Nucleus accumbens (tissue), 56 donors: ENCODE measurements at places on chromosomes 3 and 15.

DNA sequence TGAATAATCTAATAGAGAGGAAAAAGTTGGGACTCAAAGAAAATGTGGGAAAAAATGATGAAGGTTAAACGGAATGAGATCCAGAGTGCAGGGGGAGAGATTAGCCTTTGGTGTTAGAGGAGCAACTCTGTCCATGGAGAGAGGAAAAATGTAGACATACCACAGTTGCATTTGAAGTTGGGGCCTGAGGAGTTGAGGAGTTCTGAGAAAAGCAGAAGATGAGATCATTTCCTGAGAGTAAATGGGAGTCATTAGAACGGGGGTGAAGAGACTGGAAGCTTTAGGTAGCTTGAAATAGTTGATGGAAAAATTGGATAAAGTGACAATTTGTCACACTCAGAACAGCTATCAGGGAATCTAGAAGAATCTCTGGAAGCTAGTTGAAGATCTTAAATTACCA lies 7.3 kb downstream of the CCR5AS start:
- no peak for DNase-seq

GRCh38 chr15:40115670-40116093 lies 7.0 kb upstream of the BMF start:
- no peak for DNase-seq

DNA sequence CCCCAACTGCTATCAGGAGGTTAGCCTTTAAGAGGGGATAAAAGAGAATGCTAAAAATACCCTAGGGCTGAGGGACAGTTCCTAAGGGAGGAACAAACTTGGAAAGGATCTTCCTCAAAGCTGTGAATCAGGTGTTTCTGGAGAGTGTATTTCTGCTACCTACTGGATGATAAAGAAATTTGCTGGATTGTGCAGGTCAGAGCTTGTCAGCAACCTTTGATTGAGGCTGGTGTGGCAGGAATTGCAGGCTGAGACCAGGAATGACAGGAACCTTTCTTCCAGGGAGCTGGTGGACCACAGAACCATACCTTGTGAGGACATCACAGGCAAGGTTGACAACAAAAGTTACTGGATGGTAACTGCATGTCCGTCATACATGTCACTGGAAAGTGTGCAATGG lies 14.6 kb upstream of the OR5K4 start:
- no peak for DNase-seq

DNA sequence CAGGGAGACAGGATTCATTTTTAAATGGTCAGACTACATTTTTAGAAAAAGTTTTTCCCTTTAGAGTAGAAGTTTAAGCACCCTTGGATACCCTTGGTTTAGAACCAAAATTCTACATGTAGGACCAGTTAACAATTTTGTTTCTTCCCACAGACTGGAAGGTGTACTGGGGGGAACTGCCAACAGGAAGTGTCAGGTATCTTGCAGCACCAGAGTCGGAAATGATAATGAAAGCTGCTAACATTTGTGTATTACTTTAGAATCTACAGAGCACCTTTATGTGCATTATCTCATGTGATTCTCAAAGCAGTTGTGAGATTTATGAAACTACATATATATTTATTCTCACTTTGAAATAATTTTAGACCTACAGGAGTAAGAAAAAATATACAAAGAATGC lies 21.5 kb downstream of the SPRED1 start:
- no peak for DNase-seq

- DNase-seq, result no peak
Measured at GRCh38 chr3:134563601-134564000, 77.7 kb downstream of the CEP63 start.

- no peak for DNase-seq
Measured at GRCh38 chr3:30135190-30135589, 471.2 kb upstream of the TGFBR2 start.

- no peak for DNase-seq
Measured at GRCh38 chr15:90243943-90244639, 5.3 kb upstream of the TTLL13 start.

DNA sequence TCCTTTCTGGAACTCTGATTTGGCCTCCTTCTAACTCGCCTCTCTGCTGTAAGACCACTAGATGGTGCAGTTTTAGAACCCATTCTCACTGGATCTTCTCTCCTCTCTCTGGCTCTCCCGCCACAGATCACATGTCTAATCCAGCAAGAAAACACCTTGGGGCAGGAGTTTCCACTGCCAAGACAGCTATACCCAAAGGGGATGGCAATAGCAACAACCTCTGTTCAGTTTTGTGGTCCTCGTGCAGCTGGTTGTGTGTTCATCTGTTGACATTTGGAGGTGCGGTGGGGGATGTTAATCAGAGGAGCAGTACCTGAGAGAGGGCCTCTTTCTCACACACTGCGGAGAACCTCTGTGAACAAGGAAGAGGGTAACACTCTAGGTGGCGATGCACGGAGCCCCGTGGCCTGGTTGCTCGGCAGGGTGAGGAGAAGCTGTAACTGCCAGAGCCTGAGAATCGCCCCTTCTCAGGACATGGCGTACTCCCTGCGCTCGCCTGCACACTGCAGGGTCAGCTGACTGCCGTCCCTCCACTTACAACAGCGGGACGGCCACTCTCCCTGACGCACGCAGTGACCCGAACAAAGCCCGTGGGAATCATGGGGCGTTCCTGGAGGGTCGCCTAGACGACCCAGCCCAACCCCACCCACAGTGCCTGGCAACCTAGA lies at the start of gene TEX55:
TSS of gene TEX55 (plus strand) at position 666 of the 668 bp plus-strand sequence. CDS start 25 bp downstream, outside the sequence.
- no peak for DNase-seq

DNA sequence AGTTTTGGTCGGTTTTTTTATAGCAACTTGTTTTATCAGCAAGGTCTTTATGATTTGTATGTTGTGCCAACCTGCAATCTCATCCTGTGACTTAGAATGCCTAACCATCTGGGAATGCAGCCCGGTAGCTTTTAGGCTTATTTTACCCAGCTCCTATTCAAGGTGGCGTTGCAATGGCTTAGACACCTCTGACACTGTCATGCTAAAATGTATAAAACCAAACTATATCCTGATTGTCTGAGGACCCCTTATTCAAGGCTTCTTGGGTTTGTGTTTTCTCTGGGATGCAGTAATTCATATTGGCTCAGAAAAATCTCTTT lies 209.0 kb upstream of the ALCAM start:
- no peak for DNase-seq

- no peak for DNase-seq
Measured at GRCh38 chr3:192336286-192336685, 391.1 kb downstream of the FGF12 start.

DNA sequence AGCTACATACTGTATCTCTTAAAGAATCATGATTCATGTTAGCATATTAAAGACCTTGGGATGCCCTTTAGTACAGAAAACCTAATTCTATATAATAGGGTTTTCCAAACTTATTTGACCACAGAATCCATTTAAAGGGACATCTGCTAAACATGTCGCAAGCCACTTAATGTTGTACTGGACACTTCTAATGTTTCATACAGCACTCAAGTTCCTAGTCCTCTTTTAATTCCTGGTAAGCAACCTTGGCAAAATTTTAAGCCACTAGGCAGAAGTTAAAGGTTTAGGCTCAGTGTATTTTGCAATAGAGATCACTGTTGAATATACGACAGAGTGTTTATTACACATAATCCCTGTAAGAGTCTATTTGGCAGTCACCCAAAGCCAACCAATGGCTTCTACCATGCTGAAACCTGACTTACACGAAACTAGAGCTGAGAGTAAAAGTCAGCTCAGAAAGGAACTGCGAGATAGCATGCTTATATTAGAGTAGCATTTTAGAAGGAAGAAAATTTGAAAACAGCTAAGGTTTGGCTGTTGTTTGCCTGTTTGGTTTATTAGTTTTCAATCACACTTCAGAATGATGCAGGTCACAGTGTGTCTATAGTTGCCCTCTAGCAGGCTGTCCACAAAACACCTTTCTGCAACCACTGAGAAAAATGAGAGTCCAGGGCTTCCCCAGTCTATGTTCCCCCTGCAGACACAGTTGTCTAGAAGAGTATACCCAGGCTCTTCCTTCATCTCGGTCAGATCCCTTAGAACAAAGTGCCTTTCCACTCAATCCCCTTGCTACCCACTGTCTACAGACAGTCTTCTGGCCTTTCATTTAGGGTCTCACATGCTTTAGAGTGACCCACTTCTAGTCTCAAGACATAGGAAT lies 104.4 kb downstream of the FMN1 start:
- DNase-seq, result no peak

GRCh38 chr3:66113542-66113941 lies 74.8 kb upstream of the MAGI1 start:
- DNase-seq, result no peak

- no peak for DNase-seq
Measured at GRCh38 chr3:5255404-5256344, 68.2 kb downstream of the EDEM1 start.

GRCh38 chr3:55605443-55606236 lies 118.5 kb upstream of the WNT5A start:
- no peak for DNase-seq

- no peak for DNase-seq
Measured at GRCh38 chr15:69780981-69781380, 316.7 kb downstream of the TLE3 start.

DNA sequence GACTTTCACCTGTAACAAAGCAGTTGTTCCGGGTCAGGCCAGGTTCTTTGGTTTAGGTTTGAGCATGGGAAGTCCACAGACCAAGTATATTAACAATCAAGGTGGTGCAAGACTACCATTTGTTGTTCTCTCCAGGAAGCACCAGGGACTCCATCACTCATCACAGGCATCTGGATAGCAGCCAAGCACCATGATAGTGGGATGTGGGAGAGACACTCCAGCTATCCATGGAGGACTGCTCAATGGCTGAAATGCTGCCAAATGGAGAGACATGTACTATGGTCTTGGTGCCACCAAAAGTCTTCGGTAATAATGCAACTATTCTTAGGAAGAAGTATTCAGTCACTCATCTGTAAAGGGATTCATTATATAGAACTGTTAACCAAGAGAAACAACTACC lies 143.0 kb downstream of the TNIK start:
- DNase-seq, result no peak

DNA sequence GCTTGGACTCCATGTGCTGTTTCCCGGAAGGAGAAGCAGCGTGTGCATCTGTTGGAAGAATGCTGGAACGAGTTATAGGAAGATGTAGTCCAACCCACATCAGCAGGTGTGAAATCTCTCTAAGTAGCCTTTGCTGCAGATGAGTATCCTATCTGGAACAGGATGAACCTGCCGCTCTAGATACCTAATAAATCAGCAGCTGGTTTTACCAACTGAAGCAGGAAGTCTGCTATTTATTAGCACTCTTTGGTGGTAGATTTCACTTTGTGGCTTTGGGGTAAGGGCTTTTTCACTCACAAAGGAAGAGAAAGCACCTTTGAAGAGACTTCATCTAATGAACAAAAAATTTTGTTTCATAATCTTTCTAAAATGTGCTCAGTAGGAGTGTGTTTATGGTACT lies 66.4 kb downstream of the DCUN1D1 start:
- DNase-seq, result no peak

GRCh38 chr3:4491855-4492207 lies 1.3 kb upstream of the ITPR1 start:
- DNase-seq, result no peak

GRCh38 chr15:31058236-31058962 lies 43.1 kb downstream of the TRPM1 start:
- no peak for DNase-seq

- DNase-seq, result no peak
Measured at GRCh38 chr3:10234526-10235230, 13.6 kb upstream of the TATDN2 start.

GRCh38 chr3:112974178-112974517 lies 755 bp downstream of the CD200R1 start:
- no peak for DNase-seq

DNA sequence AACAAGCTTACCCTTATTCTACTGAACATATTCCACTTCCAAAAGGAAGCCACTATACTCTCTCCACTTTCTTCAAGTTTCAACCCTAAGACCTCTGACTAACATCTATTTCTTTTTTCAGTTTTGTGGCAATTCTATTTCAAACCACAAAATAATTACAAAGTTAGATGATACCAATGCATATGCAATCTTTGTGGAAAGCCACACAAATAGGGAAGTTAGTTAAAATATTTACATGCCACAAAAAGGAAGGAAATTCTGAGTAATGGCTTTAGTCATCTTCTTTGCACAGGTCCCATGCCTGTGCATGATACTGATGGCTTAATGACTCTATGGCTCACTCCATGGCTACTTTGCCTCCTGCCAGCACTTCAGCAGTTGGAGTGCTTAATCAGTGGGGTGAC lies 57.0 kb upstream of the MCTP2 start:
- DNase-seq, result no peak

- no peak for DNase-seq
Measured at GRCh38 chr3:14147066-14147435, 22.2 kb downstream of the TMEM43 start.

GRCh38 chr3:86815880-86816279 lies 175.1 kb downstream of the VGLL3 start:
- no peak for DNase-seq

DNA sequence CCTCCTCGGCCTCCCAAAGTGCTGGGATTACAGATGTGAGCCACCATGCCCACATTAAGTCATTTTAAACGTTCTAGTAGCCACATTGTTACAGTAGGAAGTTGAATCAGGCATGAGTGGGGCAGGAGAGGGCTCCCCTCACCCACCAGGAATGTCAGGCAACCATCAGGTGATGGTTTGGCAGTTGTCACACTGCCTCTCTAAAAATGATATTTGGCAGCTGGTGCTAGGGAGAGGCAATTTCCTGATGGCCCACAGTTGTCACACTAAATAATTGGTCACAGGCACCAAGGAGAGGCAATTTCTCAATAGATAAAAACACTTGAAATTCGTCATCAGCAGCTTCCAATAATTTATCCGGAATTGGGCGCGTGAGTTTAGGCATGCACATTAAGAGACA lies 79.2 kb upstream of the ABHD2 start:
- DNase-seq, result no peak

DNA sequence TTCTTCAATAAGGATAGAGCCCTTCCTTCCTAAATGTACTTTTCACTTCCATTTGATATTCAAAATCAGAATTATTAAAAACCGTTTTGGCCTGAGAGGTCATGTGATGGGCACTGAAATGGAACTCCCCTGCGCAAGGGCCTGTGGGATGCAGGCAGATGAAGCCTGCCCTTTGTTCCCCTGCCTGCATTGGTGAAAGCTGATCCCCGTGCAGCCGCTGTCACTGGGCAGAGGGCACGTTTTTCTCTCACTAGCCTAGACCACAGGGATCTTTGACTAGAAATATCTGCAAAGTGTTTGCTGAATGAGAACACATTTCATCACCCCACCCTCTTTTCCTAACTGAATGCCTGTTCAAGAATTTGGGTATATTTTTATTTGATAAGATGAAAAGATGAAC lies 74.9 kb downstream of the TIPARP start:
- no peak for DNase-seq

- no peak for DNase-seq
Measured at GRCh38 chr3:58190291-58190690, 20.5 kb downstream of the DNASE1L3 start.

- DNase-seq, result no peak
Measured at GRCh38 chr3:119084371-119085069, 49.9 kb upstream of the IGSF11 start.

DNA sequence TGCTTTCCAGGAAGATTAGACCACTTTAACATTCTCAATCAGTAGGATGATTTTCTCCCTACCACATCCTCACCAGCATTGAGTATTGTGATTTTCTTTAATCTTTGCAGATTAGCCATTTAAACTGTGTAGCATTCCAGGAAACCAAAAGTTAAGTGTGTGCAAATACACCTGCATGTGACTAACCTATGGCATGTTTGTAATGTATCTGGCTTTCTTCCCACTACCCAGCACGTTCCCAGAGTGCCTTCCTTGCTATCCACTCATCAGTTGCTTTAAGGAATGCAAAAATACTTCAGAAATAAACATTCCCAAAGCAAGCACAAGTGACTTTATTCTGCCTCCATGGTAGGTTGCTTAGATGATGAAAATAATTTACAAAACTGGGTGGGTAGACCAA lies 74.2 kb downstream of the ATG7 start:
- no peak for DNase-seq

- DNase-seq, result no peak
Measured at GRCh38 chr3:133069556-133070286, 31.5 kb downstream of the TMEM108 start.
